ENCODE measurements at places on chromosomes 3 and 15. TPM values are rescaled to one million over a fixed set of nuclear protein-coding genes. Genes with fewer than 3 reads are reported as not detected.

- no peak for DNase-seq
These were observed 120.1 kb downstream of the UACA start for GRCh38 chr15:70643106-70643782.

- DNase-seq, result no peak
These were observed 152.6 kb upstream of the TPM1 start for GRCh38 chr15:62889734-62890505.

- DNase-seq, result no peak
These were observed 281.2 kb upstream of the THBS1 start for GRCh38 chr15:39299486-39300267.

SAMD7 gene
- total RNA-seq, result not detected

DNA sequence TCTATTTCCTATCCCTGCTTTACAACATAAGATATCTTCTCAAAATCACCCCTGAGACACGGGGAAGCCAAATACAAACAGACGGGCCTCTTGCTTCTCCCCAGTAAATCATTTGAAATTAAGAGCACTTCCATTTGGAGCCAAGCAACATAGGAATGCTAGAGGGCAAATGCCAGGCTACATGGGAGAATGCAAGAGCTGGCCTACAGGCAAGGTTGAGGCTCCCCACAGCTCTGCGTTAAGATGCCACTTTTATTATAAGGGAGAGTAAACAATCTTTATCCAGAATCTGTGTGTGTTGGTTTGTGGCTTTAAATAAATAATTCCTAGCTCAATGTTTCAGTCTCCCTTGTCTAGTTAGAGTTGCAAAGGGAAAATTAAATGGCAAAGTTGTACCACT lies 305.1 kb upstream of the KCNH8 start:
- no peak for DNase-seq

DNA sequence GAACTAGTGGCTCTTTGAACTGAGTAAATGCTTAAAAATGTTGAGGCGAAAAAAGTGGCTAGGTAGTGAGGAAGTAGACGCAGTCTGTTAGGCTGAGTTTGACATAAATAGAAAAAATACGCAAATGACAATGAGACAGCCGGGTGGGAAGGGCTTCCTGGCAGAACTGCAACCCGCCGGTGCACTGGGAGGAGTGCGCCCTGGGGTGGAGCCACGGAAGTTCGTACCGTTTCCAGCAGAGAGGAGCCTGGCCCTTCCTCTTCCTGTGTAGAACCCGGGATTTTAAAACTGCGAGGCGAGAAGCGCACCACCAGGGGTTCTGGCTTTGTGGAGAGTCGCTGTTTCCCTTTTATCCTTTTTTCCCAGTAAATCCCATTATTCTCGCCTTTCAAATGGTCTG lies 602.6 kb downstream of the PYDC2 start:
- DNase-seq, result no peak

DNA sequence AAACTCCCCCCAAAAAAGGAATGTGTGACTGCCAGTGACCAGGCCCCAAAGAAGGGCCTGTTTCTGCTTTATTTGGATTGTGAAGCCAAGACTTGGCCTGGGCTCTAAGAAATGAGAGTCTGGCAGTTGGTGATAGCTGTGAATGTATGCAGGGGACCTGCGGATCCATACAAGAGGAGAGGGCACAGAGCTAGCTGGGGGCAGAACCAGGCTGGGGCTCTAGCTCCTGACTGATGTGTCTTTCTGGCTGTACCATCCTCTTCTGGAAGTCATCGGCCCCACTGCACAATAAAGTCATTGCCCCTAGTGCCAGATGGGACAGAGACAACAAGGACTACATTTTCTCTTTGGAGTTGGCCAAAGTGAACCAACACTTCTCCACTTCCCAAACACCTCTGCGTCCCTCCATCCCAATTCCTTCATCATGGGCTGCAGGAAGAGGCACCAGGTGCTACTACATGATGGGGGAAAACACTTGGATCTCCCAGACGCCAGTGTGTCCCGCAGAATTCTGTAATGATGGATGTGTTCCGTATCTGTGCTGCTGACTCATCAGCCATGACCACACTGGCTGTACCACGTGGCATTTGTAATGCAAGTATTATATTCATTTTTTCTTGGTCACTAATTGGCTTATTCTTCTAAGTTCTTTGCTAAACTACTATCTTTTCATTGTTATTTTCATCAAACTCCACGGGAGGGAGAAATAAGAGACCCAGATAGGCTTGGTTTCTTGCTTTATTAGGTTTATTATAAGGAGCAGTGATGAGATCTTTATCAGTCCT lies 1.7 kb upstream of the PLA2G4F start:
- no peak for DNase-seq

- no peak for DNase-seq
These were observed 85.8 kb downstream of the RPLP1 start for GRCh38 chr15:69538379-69538778.

All from mesothelial cell of epicardium (in vitro differentiated cells).